ENCODE measurements at places on chromosomes 1 and 21. TPM values are rescaled to one million over a fixed set of nuclear protein-coding genes. Genes with fewer than 3 reads are reported as not detected.

- no peak for DNase-seq
These were observed 686 bp downstream of the KMO start for GRCh38 chr1:241532864-241533263.

Gene CASQ2
- total RNA-seq = not detected

Gene RWDD3
- 11.9 TPM for total RNA-seq

DNA sequence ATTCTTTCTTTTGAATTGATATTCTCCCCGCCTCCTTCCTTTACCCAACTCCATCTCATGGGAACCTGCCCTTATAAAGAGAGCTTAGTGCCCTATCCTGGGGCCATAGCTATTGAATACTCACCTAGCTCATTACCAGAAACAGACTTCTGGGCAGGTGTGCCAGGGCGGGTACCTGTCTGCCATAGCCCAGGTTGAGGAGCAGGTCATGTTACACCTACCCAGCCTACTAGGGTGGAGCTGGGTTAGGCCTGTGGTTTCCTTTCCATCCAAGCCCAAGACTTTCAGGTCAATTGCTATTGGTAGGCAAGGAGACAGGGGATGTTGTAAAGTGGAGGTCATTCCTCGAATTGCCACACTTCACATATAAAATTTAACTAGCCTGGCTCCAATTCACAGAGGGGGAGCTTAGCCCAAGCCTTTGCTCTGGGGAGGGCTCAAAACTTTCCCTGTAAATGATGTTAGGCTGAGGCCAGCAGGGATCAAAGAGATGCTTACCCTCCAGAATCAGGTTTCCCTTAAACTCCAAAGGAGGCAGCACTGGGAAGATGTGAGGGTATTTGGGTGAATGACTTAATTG, 87.1 kb upstream of the IPO9 start:
- DNase-seq = no peak

- DNase-seq = no peak
These were observed 406.9 kb upstream of the NCAM2 start for GRCh38 chr21:20591284-20591683.

- DNase-seq = peak; percentile 31
These were observed 3.8 kb downstream of the LAMC1 start for GRCh38 chr1:183027031-183027430.

- DNase-seq = peak; percentile 82
These were observed 17.5 kb upstream of the CAMK1G start for GRCh38 chr1:209565759-209566678.

Gene ILDR2
- total RNA-seq = not detected
